ENCODE measurements at places on chromosomes 3 and 15.

DNA sequence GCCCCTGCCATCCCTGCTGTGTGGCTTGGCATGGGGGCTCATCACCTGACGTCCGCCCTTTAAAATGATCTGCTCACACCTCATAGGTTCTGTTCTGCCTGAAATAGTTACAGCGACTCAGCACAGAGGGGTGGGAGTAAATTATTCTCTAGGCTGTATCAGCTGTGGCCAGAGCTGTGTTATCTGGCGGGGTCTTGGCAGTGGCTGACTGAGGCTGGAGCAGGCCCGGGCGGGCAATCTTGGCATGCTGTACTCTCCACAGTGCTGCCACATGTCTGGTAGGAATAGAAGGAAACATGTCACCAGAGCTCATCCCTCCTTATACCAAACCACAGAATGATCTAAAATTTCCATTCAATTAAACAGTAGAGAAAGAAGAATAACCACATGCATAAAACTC, 499.9 kb upstream of the LMCD1 start:
- DNase-seq = peak; percentile 3

- no peak for DNase-seq
Measured at GRCh38 chr3:151912028-151912427, 38.6 kb downstream of the SUCNR1 start.

DNA sequence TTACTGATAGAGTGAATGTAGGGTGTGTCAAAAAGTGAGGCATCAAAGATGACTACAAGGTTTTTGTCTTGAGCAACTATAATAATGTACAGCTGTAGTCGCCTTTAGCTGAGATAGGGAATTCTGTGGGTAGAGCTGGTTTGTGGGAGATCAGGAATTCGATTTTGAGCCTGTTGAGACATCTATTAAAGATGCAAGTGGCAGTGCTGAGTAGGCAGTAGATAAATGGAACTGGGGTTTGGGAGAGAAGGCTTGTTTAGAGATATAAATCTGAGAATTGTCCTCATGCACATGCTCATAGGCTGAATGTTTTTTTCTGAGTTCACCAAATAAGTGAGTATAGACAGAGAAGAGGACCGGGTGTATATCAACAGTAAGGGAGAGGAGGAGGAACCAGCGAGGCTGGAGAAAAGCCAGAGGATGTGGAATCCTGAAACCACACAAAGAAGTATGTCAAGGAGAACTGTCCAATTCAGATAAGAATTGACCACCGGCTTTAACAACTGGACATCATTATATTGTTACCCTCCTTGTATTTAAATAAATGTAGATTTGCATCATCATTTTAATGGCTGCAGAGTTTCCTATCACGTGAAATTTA, 146.0 kb upstream of the TNIK start:
- peak; percentile 41 for DNase-seq

GRCh38 chr15:48086576-48086975, 34.2 kb upstream of the SLC24A5 start:
- no peak for DNase-seq

DNA sequence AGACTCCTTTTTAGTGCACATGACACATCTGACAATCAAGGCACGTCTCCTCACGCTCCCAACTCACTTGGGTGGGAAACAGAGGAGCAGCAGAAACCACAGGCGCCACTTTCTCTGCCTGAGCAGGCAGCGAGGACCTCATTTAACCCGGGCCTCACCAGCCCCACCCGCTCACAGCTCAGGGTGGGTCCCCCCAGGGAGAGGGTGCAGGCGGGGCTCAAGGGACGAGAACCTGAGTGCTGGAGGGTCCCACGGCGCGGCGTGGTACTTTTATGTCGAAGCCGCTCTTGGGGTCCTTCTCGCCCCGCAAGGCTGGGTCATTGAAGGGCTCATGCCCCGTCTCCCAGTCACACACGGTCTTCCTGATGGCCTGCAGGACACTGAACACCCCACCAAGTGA, 62.6 kb downstream of the CYFIP1 start:
- DNase-seq = no peak

DNA sequence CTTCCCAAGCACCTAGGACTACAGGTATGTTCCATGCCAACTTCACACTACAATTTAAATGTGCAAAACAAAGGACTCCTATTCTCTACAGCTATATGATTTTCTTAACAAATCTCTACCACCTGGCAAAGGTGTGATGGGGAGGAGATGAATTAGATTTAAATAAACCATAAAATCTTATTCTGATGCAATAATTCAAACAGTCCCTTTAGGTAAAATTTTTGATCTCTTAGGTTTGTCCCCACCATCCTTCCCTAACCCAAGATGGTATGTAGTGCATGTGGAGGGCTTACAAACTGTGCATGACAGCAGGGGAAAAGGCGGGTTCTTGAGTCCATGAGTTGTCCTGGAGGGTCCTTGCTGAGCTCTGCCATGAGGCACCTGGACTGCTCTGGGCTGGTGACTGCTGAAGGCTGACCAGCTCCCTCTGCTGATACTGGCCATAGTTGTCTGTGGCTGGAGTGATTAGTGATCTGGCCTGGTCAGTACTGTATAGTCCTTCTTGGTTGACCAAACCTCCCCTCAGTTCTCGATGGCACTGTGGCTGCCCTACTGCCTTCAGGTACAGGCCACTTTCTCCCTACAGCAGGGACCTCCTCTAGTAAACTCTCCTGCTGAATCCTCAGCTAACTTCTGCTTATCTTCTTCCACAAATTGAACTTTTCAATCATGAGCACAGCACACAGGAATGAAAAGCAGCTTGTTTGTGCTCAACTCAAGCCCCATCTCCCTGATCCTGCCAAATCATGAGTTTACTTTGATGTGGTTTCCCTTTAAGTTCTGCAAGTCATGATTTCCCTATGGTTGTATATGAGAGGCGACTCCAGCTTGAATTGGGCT, 30.1 kb downstream of the CFAP161 start:
- peak; percentile 87 for DNase-seq

GRCh38 chr3:156535162-156535627, 19.7 kb downstream of the SSR3 start:
- peak; percentile 37 for DNase-seq

DNA sequence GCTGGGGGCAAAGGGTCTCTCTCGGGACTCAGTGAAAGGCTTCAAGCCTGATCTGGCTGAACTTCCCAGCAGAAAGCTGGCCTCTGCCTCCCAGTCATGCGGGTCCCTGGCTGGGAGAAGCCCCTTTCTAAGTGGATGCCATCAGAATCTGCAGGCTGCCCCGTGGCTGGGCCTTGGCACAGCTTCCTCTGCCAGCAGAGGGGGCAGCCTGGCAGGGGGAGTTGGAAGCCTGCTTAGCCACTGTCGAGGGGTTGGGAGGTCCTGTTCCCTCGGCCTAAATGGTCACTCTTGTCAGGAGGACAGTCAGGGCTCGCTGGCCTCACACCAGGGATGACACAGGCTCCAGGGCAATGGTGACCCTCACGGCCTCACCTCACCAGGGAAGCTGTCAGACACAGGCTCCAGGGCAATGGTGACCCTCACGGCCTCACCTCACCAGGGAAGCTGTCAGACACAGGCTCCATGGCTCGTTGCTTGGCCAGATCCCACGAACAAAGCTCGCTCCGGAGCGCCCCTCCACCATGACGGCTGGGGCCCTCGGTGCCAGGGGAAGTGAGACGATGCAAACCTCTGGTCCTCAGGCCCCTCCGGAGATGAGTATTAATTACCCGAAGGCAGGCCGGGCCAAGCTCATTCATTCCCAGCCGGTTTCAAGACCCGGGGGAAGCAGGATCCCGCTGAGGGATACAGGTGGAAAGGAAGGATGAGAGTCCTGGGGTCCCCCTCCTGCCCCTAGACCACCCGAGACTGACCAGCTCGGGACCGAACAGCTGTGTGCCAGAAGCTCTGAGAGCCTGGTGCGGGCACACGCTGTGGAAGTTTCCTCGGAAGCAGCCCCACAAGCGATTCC, 151.0 kb downstream of the CHSY1 start:
- DNase-seq = no peak

GRCh38 chr3:52835766-52836470, 1.1 kb upstream of the MUSTN1 start:
- no peak for DNase-seq

- no peak for DNase-seq
Measured at GRCh38 chr15:58279106-58279505, 140.9 kb downstream of the AQP9 start.

DNA sequence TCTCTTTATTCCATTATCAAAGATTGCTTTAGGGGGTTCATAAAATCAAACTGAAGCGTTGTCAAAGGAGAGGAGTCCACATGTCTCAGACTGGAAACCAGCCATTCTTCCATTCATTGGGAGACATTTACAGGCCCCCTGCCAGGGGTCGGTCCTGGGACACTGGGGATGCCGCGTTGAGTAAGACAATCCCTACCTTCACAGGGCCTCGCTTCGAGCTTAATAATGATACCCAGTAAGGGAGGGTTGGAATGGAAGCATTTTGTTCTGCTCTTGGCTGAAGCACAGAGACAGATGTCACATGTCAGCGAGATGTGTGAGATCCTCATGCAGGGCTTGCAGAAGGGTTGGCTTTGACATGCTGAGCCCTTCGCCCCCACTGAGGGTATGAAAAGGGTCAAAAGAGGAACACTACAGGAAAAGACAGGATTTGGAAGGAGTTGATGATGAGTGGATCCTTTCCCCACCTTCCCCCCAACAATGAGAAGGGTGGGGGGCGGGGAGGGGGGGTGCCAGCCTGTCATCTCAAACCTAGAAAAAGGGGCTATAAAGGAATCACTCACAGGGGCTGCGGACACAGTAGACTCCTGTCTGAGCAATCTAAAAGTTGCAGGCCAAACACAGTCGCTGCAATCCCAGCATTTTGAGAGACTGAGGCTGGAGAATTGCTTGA, 25.6 kb upstream of the ARL8B start:
- no peak for DNase-seq

GRCh38 chr3:159865041-159865579, 123.5 kb upstream of the IL12A start:
- no peak for DNase-seq

- no peak for DNase-seq
Measured at GRCh38 chr15:89326316-89326715, 8.3 kb downstream of the POLG start.

DNA sequence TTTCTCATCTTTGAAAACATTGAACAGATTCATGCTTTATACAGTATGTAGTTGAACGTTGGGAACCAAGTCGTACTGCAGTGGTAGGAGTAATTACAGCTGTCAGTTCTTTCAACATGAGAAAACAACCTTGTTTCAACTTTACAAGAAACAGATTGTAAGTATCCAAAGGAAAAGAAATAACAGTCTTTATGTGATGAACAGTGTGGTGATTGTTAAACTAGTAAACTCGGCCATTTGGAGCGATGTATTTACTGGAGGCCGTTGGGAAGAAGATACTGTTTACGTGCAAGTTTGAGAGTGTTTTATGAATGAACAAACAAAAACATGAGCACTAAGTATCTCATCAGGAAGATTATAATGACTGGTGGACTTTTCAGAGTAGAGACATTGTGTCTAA, 48.4 kb downstream of the EPHA3 start:
- no peak for DNase-seq

DNA sequence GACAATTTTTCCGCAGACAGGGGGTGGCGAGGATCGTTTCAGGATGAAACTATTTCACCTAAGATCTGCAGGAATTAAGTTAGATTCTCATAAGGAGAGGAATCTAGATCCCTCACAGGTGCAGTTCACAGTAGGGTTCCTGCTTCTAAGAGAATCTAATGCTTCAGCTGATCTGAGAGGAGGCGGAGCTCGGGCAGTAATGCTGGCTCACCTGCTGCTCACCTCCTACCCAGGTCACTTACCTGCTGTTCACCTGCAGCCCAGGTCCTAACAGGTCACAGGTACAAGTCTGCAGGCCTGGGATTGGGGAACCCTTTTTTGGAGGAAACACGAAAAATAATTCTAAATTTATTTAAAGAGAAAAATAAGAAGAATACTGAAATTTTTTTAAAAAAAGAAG, 406.8 kb downstream of the MCTP2 start:
- DNase-seq = no peak

GRCh38 chr3:144314946-144315345, 343.3 kb downstream of the DIPK2A start:
- DNase-seq = no peak

DNA sequence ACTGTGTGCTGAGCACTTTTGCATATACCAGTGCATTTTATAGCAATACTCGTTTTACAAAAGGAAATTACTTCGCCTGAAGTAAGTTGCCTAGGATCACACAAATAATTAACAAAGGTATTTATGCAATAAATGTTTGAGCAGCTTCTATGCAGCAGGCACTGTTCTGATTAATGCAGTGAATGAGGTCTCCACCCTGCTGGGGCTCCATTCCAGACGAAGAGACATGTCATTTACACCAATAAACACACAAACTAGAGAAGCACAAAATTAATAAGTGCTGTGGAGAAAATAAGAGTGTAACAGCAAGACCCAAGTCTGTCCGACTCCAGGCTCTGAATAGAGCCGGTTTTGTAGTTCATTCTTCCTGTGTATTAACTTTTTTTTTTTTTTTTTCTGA, 17.5 kb downstream of the NOX5 start:
- DNase-seq = no peak

- DNase-seq = peak; percentile 86
Measured at GRCh38 chr3:4976109-4976508, 3.1 kb upstream of the BHLHE40 start.

GRCh38 chr3:48963591-48963990, 26.4 kb upstream of the P4HTM start:
- no peak for DNase-seq

DNA sequence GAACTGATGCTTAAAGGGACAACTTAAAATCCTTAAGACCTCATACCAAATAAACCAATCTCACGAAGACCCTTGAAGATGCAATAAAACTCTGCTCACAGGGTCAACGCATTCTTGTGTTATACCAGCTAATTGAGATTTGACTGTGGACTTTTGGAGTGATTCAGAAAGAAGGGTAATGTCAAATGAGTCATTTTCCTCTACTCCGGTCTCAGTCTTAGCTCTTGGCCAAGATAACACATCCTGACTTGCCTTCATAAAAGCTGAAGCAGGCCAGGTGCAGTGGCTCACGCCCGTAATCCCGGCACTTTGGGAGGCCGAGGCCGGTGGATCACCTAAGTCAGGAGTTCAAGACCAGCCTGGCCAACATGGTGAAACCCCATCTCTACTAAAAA, 3.8 kb downstream of the PKM start:
- DNase-seq = no peak

DNA sequence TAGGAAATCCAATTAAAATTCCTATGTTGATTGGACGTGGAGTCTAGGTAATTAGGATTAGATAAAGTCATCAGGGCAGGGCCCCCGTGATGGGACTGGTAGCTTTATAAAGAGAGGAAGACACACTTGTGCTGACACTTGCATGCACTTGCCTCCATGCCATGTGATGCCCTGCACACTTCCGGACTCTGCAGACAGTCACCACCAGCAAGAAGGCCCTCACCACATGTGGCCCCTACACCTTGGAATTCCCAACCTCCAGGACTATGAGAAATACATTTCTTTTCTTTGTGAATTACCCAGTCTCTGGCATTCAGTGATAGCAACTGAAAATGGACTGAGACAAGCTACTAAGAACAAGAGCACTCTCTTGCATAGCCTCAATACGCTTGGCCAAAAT, 90.6 kb downstream of the CRYGS start:
- no peak for DNase-seq

DNA sequence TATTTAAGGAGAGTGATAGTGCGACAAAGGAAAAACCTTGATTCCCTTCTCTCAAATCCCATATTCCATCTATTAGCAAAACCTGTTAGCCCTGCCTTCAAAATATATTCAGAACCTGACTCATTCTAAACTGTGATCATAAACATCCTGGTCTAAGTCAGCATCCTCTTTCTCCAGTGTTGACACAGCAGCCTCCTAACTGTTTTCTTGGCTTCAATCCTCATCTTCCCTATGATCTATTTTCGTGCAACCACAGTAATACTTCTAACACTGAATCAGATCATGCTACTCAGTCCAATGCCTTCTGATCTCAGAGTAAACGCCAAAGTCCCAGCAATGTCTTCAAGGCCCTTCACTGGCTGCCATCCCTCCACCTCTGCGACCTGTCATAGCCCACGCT, 785.1 kb downstream of the EDEM1 start:
- DNase-seq = no peak
